ENCODE measurements at places on chromosomes 6 and 20.

DNA sequence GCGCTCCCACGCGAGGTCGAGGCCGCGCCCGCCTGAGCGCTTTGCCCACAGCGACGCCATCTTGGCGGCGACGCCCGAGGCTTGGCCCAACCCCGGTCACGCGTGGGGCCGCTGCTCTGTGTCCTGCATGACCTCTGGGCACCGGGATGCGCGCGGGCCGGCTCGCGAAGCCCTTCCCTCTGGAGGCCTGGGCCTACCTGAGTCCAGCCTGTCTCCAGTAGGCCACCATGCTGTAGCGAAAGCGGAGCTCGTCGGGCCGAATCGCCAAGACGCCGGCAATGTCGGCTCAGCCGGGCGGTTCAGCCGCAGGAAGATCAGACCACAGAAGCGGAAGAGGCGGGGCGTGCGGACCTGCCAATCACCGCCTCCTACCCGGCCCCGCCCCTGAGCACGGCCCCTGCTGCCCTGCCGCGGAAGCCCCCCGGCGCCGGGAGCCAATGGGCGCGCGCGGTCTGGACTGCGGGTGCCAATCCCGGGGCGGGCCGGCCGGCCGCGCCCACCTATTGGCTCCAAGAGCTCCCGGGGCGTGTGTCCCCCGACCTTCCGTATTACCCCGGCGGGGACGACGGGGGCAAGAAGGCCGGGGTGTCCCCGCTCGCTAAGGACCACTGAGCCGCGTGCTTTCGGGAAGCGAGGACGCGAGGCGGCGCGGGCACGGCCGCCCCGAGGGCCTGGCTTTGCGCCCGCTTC is at the start of gene ATP5F1E:
TSS of gene ATP5F1E (minus strand) at position 313 of the 690 bp plus-strand sequence. CDS start at position 229, 84 bp downstream.
- peak; percentile 97 for DNase-seq

- DNase-seq: no peak
These were observed 161.6 kb downstream of the QRSL1 start for GRCh38 chr6:106790935-106791334.

DNA sequence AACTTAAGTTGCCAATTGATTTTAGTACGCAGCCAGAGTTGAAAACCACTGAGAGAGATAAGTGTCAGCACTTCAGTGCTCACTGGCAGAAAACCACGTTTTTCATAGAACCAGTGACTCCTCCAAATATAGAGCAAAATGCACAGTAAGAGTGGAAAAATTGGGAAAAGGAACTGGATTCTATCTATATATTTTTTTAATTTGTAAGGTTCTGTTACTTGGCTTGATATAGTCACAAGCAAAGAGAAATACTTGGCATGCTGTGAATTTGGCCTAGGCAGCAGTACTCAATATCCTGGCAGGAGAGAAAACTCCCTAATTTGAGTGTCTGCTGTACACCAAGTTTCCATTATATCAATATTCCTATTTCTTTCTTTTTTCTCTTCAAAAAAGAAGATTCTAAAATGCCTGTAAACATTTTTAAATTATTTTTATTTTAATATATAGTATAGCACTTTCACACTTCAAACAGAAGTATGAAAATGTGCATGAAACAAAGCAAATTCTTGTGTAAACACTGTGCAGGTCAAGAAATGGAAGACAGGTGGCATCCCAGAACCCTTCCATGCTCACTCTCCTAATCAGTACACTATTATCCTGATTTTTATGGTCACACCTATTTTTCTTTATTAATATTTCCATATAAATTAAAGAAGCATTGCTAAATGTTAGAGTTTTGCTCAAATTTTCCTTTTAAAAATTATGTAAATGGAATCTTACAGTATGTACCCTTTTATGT is 561.8 kb upstream of the RNF217 start:
- no peak for DNase-seq

GRCh38 chr6:106135911-106136571 is 49.9 kb downstream of the PRDM1 start:
- DNase-seq: no peak

GRCh38 chr6:79373880-79374279 is 139.4 kb upstream of the HMGN3 start:
- DNase-seq: no peak

DNA sequence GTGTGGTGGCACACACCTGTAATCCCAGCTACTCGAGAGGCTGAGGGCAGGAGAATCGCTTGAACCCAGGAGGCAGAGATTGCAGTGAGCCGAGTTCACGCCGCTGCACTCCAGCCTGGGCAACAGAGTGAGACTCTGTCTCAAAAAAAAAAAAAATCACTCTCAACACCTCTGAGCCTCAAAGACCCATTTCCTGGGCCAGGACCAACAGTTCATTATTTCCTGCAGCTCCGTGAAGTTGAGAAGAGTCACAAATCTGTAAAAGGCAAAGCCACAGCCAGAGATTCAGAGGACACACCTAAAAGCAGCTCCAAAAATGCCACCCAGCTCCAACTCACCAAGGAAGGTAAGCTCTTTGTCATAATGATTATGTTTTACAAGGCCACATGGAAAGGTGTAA is 15.2 kb upstream of the NOP56 start:
- DNase-seq: no peak

DNA sequence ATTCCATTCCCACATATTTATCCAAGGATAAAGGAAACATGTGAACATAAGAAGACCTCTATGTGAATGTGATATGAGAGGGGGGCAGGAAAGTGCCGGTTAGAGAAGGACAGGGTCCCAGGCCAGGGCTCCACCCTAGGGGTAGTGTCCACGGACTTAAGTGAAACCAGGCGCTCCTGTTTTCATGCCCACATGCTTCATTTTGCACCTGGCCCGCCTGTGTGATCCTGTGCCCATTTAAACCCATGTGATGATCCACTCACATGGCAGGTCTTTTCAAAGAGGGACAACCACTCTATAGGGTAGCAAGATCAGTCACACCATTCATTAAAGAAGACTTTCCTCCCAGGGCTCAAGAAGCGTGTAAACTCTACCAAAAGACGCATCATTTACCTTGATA is 865.3 kb upstream of the GJE1 start:
- no peak for DNase-seq
